ENCODE measurements at places on chromosomes 12 and 14.

DNA sequence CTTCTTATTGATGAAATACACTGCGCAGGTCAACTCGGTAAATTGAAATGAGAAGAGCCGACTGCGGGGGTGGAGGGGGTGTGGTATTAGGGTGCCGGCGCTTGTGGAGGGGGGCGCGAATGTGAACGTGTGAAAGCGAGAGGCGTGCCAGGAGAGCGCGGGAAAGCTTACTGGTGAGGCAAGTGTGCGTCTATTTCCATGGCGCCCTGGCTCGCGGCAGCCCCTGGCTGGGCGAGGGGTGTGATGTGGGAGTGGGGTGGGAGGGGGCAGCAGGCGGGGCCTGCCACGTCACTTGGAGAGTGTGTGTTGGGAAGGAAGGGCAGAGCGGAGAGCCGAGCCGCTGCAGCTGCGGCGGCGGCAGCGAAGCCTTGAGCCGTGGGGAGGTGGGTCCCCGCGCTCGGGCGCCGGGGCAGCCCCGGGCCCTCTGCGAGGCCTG is 88.8 kb downstream of the GALNT8 start:
- DNase-seq, result no peak

DNA sequence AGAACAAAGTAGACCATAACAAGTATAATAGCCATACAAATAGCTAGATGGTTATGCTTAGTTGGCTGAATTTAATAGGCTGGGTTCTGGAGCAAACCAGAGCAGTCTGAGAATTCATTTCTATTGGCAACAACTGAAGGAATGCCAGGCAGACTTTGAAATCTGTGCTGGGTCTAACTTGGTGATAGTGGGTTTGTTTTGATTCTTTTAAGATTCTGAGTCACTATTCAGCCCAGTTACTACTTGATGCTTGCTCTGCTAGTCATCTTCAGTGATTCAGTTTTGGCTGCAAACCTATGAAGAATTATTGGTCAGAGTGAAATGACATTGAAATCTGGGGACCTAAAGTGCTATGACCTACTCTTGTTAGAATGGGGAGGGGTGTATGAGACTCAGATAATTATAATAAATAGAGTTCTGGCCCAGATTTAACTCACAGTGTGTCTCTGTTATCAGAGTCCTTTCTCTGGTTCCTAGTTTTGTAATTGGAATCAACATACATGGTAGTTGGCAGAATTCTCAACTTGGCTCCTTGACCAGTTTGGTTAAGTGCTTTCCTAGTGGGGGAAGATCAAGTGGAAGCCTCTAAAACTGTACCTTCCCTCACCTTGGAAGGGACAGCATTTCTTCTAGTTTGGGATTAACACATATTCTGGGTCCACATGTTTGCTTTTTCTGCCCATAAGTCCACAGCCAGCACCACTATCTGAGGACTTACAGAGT is 43.5 kb downstream of the MNAT1 start:
- no peak for DNase-seq

DNA sequence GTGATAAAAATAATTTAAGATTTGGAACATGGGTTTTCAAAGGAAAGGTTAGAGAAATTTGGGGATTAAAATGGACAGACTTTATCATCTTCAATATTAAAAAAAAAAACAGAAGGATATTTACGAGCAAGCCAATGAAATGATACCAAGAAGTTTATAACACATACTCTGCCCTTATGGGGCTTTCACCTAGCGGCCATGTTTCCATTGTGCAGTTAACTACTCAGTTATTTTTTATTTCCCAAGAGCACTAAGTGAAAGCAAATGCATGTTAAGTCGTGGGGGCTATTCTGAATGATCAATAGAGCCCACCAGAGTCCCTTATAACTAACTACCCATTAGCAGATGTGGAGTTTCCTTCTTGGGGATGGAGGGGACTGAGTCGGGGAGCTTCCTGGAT is 53.9 kb downstream of the ETV6 start:
- no peak for DNase-seq

DNA sequence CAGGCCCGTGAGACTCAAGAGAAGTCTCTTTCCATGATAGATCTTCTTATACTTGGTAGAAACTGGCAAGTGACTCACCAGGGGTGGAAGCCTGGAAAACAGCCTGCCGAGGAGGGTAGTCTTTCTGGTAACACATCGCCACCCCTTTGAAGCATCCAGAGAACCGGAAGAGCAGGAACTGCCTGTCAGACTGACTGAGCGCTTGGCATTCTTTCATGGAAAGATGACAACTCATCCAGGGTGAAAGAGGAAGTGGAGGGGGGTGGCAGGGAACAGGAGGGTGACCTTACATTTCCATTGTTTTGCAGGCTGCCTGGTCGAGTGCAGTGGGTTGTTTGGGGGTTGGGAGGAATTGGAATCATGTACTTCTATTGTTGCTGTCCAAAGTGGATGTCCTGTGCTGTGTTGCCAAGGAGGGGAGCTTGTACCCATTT is 34.5 kb downstream of the PRKCH start:
- DNase-seq, result peak; percentile 70

DNA sequence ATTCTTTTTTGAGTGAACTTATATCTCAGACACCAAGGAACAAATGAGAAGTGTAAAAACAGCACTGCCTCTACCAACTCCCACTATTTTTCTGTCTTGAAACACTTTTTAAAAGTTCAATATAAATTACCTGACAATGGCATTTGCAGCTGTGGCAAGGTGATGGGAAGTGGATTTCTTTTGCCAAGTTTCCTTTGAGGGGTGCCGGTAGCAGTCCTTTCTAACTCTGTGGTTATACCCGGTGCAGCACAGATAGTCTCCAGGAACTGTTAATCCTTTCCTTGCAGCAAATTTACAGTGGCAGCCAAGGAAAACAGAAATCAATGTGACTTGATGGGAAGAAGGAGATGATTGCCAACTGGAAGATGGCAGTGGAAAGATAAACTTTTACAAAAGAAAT is 243.7 kb downstream of the BCAT1 start:
- DNase-seq, result no peak

DNA sequence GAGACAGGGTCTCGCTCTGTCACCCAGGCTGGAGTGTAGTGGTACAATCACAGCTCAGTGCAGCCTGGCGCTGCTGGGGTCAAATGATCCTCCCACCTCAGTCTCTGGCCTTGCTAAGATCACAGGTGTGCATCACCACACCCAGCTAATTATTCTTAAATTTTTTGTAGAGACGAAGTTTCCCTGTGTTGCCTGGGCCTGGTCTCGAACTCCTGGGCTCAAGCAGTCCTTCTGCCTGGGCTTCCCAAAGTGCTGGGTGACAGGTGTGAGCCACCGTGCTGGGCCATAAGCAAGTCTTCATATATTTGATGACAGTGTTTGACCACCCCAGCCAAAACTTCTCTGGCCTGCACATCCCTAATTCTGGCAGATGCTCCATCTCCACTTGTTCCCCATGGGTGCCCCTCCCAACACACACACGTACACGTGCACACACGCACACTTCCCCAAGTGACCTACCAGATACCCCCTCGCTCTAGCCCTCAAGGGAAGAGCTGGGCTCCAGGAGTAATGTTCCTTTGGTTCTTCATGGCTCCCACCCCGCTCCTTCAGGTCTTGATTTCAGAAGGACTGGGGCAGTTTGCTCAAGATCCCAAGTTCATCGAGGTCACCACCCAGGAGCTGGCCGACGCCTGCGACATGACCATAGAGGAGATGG is 104.3 kb upstream of the FKBP4 start:
- no peak for DNase-seq

- DNase-seq, result no peak
Measured at GRCh38 chr12:79558924-79559469, 131.8 kb downstream of the PAWR start.

DNA sequence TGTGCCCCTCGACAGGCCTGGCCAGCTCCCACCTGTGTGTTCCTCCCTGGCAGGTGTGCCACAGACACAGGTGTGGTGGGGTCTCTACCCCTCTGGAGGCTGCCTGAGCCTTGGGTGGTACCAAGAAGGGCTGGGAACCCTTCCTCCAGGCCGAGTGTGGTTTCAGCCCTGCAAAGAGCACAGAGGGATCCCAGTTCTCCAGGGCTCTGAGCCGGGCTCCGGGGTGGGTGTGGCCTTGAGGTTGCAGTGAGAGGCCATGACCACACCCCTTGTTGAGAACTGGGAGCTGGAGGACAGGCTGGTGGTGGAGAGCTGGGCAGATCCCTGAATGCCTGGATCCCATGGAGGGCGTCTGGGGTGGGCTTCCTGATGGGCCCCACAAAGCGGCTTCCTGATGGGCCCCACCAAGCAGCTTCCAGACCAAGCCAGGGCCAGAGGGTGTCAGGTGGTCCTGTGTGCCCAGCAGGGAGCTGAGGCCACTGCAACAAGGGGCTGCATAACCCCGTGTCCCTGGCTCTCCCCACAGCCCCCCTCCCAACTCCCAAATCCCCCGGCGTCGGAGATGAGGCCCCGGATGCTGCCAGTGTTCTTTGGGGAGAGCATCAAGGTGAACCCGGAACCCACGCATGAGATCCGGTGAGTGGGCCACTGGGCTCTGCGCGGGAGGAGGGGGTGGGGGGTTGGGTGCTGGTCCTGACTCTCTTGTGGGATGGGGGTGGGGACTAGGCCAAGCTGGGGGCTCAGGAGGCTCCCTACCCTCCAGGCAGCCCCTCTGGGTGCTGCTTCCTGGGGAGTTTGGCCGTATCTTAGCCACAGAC is 16.6 kb downstream of the RFLNA start:
- no peak for DNase-seq

DNA sequence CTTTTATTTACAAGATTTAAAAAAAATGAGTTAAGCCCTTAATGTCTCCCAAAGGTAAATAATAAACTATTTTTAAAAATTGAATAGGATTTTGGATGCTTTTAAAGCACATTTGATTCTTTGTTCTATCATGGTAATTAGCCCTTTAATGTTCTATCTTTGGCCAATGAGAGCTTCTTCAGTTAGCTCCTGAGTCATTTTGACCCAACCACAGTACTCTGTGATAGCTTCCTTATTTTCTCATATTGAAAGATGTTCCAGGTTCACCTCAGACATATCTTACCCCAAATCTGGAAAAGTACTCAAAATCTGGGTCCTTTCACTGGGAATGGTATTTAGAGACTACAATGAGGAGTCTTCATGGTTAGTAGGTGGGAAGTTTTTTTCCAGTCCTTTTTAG is 98.0 kb downstream of the MYRFL start:
- DNase-seq, result no peak

- no peak for DNase-seq
Measured at GRCh38 chr12:117513353-117513752, 151.9 kb upstream of the NOS1 start.

DNA sequence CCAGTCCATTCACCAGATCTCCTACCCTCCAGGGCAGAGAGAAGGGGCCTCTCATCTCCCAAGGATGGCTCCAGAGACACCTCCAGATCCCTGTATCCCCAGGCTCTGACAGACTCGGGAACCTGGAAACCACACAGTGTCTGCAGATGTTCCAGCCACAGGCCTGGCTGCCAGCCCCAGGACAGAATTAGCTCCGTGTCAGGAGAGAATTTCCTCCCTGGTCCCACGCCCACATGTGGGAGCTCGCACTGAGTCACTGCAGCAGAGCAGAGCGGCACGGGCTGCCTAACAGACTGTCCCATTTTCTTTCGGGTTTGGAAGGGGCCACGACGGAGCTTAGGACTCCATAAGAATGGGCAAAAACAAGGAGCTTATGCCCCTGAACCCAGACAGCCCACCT is 33.6 kb downstream of the CMKLR1 start:
- peak; percentile 3 for DNase-seq

GRCh38 chr12:48151103-48151771 is 6.1 kb downstream of the ASB8 start:
- DNase-seq, result no peak

GRCh38 chr12:7608184-7608911 is 57.4 kb downstream of the APOBEC1 start:
- no peak for DNase-seq

DNA sequence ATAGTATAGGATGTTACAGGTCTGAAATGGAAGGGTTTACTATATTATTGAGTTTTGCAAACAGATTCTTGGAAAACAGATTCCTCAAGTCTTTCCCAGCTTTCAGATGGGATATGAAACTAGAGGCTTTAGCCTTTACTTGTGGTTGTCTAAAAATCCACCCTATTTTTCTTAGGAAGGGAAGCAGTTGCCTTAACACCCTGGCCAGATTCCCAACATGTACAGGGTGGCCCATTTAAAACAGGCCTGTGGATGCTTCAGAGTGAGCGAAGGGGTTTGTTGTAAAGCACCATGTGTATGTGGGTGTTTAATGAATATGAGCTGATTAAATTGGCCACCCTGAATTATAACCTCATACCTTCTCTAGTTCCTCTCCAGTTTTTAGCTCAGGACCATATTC is 415.9 kb downstream of the ZFP36L1 start:
- no peak for DNase-seq

GRCh38 chr12:123634142-123634561 is 523 bp downstream of the GTF2H3 start:
- peak; percentile 4 for DNase-seq

- DNase-seq, result no peak
Measured at GRCh38 chr12:70709022-70709421, 71.8 kb upstream of the PTPRB start.

DNA sequence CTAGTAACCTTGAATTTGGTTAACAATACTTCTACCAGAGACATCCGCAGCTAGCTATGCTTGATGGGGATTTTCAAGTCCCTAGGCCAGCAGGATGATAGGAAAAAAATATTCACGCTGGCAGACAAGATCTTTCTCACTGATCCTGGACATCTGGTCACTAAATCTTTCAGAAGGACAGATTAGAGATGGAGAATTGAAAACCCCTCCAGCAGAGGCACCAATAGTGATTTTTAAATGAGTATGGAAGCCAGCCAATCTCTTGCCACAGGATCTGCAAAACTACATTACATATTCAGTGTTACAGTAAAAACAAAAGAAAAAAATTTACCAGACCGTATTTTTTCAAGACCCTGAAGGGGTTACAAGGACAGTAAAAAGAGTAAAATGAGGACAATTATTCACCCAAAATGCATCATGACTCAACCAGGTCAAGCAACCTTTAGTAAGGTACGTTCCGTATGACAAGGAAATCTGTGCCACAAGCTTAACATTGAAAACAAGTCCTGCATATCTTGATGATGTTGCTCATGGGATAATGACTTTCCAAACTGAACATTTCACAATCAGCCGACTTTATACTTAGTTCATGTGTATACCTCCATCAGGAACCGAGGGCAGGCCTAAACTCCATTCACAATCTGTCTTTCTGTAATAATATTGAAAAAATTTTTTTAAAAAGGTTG is 239.5 kb downstream of the GXYLT1 start:
- no peak for DNase-seq
